Ascending aorta (tissue), 2 donors: ENCODE measurements at places on chromosomes 11 and 22. TPM values are rescaled to one million over a fixed set of nuclear protein-coding genes. Genes with fewer than 3 reads are reported as not detected.

The CDC42EP1 gene
- 100 TPM for total RNA-seq

GRCh38 chr11:65366340-65366773 lies 11.8 kb downstream of the TIGD3 start:
- no peak for DNase-seq

DNA sequence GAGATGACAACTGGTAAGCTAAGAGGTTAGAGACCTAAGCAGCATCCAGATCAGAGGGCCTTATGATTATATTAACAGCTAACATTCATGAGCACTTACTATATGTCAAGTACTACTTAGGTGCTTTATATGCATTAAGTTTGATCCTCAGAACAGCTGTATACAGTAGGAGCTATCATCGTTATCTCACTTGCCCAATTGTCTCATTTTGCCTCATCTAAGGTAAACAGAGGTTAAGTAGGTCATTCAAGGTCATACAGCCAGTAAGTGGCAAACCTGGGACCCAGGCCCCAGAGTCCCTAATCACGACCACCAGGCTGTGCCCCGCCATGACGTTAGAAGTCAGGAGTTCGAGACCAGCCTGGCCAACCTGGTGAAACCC lies 4.6 kb upstream of the POLR3H start:
- no peak for DNase-seq

- DNase-seq: no peak
These were observed 189.2 kb upstream of the TBCEL start for GRCh38 chr11:120834686-120835210.

- DNase-seq: no peak
These were observed 5.4 kb downstream of the PLXNB2 start for GRCh38 chr22:50302041-50302541.
